ENCODE measurements at places on chromosomes 5 and 9.
A peak's percentile ranks its signal among the peaks of the same experiment; 100 is the strongest.

GRCh38 chr5:126917918-126918614 lies 112.3 kb downstream of the MARCHF3 start:
- DNase-seq = peak; percentile 44

DNA sequence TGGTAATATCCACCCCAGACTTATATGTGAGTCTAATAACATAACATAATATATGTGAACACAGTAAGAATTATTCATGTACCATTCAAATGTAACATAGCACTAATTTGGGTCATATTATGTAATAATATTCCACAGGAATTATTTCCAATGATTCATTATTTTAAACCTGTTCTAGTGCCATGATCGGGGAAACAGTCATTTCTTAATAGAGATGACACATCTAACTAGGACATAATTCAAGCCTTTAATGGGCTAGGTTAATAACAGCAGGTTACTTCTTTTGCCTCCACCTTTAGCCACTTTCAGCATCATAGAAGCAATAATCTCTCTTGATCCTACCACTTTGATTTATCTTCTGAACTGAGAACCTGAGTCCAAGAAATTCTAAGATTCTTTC lies 12.3 kb downstream of the SPINK9 start:
- no peak for DNase-seq

DNA sequence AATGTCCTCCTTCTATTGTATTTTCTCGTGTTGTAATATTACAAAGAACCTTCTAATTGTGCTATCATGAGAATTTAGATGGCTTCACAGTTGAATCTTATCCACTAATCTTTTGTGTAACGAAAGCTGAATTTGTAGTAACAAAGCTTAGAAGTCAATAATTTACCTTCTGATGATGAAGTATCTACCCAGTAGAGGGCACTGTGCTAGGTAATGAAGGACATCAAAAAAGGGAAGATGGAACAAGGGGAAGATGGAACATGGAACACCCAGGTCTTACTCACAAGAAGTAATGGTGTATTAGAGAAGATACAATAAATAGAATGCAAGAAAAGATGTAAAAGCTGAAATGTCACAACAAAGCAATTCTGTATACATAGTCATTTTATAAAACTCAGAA lies 131.0 kb upstream of the CCNG1 start:
- DNase-seq = peak; percentile 16

DNA sequence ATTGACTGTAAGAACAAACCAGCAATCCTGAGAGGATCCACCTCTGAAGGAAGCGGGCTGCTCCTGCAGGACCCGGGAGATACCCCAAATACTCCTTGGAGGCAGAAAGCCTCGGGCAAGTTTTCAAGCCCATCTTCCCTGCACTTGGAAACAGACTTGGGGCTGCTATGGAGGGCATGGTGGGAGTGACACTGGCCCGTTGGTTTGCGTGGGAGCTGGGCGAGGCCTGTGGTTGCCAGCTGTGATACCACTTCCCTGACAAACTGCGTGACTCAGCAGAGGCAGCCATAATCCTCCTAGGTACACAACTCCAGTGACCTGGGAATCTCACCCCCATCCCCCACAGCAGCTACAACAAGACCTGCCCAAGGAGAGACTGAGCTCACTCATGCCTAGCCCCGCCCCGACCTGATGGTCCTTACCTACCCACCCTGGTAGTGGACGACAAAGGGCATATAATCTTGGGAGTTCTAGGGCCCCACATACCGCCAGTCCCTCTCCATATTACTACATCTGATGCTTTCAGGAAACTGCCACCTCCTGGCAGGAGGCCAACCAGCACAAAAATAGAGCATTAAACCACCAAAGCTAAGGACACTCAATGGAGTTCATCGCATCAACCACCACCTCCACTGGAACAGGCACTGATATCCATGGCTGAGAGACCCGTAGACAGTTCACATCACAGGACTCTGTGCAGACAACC lies 38.1 kb upstream of the VLDLR start:
- no peak for DNase-seq

DNA sequence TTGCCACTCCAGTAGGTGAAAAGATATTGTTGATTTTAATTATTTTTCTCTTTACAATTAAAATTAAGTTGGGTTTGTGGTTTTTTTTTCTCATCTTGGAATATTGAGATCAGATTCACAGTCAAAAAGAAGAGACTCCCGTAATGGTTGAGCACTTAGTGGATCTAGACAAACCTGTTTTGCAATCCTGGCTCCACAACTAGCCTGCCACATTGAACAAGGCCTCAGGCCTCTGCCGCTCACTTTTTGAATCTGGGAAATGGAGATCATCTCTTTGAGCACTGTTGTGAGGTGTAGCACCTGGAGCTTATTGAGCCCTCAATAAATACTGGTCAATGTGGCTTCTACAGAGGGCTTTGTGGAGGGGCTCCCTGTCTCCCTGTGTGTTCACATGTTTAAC lies 37.1 kb upstream of the RARS1 start:
- no peak for DNase-seq

DNA sequence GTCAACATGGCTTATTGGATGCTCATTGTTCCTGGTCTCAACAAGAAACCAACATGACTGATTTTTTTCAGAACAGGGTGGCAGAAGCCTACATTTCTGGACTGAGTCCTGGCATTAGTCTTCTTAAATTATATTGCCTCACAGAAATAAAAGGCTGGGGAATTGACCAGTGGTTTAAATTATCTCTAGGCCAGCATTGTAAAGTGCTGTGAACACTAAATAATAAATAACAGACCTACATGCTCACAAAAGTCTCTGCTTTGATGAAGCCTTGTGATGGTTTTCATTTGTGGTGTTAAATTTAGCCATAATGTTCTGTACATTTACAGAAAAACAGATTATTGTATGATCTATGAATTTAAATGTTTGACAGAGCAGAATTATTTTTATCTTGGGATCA lies 44.7 kb upstream of the CD180 start:
- DNase-seq = no peak

DNA sequence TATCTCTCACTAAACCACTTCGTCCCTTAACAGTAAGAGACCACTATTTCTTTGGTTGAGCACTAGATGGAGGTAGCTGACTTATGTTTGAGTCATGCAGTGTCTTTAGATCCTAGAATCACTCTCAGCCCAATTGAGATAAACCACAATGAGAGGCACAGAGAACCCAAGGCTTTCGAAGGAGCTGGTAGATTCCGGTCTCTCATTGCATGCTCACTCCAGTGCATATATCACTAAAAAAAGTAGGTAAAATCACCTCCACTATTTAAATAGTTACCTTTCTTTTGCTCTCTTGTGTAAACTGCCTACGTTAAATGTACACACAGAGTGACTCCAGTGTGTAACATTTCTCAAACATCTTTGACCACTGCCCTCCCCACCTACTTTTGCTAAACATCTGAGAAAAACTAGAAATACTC lies 27.6 kb downstream of the ACTL7A start:
- DNase-seq = no peak

- no peak for DNase-seq
Observed at GRCh38 chr9:114347675-114348074, 18.0 kb downstream of the ORM2 start.

- DNase-seq = no peak
Observed at GRCh38 chr5:169009123-169009522, 291.8 kb downstream of the SLIT3 start.

- no peak for DNase-seq
Observed at GRCh38 chr5:41071242-41071641, at the start of gene MROH2B. Gene MROH2B, minus strand, starts transcription at chr5:41071342. Its CDS starts 490 bp downstream, at chr5:41070852.

- no peak for DNase-seq
Observed at GRCh38 chr5:126866851-126867636, 90.1 kb downstream of the LMNB1 start.

DNA sequence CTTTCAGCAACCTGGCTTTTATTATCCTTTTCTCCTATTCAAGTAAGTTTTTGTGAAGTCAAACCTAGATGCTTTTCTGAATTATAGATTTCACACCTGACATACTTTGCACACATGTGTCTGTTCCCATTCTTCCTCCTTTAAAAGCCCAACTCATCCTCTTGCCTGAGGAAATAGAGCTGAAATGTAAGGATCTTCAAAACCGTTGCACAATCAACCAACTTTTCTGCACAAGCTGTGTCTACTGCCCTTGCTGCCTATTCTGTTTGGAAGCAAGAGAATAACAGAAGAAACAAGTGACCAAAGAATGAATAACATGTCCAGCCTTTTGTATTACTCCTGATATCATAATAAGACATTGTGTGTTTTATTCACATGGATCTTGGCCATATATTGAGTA lies 95.1 kb upstream of the ITGA1 start:
- no peak for DNase-seq

GRCh38 chr5:97071101-97071500 lies 71.3 kb downstream of the LIX1 start:
- no peak for DNase-seq

DNA sequence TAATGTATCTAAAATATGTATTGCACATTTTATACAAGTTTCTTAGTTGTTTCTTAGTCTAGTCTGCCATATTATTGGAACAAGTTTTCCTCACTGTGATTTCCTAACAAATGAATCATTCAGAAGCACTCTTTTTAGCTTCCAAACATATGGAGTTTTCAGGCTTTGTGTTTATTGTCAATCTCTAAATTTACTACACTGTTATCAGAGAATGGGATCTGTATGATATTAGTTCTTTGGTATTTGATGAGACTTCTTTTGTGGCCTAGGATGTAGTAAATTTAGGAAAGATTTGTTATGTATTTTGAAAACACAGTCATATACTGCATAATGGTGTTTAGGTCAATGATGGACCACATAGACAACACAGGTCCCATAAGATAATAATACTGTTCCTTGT lies 25.7 kb downstream of the SREK1IP1 start:
- DNase-seq = no peak

GRCh38 chr5:180331647-180331950 lies 21.5 kb downstream of the GFPT2 start:
- DNase-seq = no peak

GRCh38 chr9:136722969-136723356 lies 10.6 kb downstream of the DIPK1B start:
- no peak for DNase-seq

DNA sequence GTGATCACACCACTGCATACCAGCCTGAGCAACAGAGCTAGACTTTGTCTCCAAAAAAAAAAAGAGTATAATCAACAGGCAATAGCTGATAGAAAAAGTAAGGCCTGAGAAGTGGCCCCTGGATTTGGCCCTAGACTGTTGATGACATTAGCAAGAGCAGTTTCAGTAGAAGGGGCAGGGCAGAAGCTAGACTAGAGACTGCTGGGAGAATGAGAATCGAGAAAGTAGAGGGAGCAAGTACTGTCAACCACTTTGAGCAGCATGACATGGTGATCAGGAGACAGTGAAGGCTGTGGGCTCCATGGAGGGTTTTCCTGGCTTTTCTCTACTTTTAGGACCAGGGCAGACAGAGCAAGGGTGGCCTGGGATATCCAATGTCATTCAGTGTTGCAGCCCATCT lies 34.9 kb upstream of the B4GALT1 start:
- DNase-seq = no peak

DNA sequence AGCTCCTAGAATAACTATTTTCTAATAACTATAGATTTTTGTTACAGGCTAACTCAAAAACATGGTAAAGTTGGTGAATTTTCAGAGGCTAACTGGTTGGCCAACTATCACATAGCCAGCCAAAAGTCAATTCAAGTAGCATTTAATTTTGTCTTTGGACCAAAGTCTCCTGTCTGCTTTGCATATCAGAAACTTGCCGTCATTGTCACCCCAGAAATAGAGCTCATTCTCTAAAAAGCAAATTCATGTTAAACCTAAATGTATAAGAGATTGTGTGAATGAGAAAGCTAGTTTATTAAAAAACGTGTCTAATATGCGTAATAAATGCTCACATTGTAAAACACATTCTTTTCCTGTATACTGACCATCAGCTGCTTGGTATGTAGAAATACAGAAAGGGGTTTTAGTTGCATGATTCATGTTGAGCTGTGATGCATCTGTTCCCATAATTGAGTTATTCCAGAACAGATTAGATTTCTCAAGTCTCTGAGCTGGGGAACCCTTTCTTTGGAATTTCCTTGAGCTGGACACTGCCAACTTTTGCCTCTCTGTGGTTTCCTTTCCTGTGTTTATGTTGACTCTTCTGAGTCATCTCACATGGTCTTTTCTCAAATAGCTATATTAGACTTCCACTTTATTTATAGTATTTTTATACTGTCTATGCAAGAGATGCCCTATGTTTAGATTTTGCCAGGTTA lies 7.3 kb downstream of the SRFBP1 start:
- no peak for DNase-seq

GRCh38 chr9:135251996-135252760 lies 164.7 kb downstream of the OLFM1 start:
- DNase-seq = no peak

GRCh38 chr5:161925960-161926359 lies 78.0 kb downstream of the GABRA1 start:
- DNase-seq = no peak

DNA sequence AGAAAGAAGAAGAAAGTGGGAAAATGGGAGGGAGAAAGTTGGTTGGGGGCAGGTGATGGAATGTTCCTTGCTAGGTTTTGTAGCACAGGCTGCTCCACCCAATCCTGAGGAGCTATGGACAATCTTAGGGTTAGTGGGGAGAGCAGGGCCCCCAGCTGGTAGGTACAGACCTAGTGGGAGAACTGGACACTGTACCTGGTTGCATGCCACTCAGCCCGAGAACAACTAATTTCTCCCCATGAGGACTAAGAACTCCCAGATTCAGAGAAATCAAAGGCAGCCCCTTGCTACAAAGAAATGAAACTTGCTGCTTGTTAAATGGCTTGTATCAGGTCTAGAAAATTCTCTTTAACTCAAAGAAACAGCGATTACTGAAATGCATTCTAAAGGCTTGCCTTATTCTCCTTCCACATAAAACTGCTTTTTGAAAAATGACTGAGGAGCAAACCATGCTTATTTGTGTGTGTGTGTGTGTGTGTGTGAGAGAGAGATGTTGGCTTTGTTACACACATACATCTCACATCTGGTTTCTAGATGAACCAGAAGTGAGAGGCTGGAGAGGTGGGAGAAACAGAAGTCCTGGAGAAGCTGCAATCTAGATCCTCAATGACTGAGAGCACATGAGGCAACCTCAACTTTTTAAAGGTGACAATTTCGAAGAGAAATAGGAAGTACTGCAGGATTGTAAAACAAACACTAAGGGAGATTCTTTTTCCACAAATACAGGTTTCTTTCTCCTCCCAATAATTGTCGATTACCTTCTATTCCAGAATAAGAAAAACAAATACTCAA lies 28.9 kb downstream of the FYB1 start:
- no peak for DNase-seq

GRCh38 chr9:16290169-16290568 lies 580.3 kb downstream of the BNC2 start:
- no peak for DNase-seq

DNA sequence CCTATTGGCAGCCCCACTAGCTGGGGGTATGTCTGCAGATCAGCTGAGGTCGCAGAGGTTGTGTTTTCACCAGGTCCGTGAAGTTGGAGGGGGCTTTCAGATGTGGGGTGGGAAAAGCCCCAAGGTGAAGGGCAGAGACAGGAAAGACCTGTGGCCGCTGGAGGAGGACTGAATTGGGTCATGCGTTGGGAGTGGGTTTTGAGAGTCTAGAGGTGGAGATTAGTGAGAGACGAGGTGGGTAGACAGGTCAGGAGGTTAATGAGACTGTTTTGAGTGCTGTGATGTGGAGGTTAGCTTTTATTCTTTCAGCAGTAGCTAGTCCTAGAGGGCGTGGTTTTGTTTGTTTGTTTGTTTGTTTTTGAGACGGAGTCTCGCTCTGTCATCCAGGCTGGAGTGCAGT lies 10.3 kb downstream of the SNX30 start:
- no peak for DNase-seq

- peak; percentile 76 for DNase-seq
Observed at GRCh38 chr9:114677418-114677817, 4.6 kb downstream of the TEX48 start.

Measured in HAP-1 (cell line).